ENCODE measurements at places on chromosomes 1 and 21.

DNA sequence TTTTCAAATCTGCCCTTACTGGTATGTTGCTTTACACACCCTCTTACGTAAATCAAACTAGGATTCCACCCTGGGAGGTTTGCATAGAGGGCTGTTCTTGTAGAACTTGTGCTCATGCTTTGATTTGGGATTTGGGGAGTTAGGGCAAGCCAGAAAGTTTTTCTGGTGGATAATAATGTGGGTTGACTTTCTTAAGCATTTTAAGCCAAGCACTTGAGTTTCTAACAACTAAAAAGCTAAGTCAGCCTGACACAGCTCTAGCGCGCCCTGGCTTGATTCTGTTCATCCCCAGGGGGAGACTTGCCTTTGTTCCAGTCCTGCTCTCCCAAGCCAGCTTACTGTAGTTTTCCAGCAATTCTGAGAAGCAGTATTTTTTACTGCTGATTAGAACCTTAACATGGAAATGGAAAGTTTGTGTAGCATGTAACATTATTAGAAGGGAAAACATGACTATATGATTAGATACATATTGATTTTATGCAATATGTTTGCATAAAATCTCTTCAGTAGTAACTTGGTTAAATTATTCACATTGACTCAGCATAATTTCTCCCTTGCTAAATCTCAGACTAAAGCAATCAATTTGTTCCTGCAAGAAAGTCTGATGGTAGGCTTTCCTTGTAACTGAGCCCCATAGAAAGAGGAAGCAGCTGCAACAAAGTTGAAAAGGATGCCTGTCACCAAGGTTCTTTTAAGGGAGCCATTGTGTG lies 11.0 kb upstream of the PGD start:
- H3K27me3 ChIP-seq: no peaks in the 10 kb centered on the region
- H3K27ac ChIP-seq: peak overlapping the region; percentile 68
- peaks cover 13% of the 10 kb centered on the region for H3K4me1 ChIP-seq
- DNase-seq: peak; percentile 67
- H3K36me3 ChIP-seq: no peaks in the 10 kb centered on the region

- no peaks in the 10 kb centered on the region for H3K36me3 ChIP-seq
- no peak overlapping the region for H3K4me3 ChIP-seq
- DNase-seq: no peak
- H3K27ac ChIP-seq: no peak overlapping the region
These were observed 122.0 kb downstream of the LMO4 start for GRCh38 chr1:87450615-87451209.

DNA sequence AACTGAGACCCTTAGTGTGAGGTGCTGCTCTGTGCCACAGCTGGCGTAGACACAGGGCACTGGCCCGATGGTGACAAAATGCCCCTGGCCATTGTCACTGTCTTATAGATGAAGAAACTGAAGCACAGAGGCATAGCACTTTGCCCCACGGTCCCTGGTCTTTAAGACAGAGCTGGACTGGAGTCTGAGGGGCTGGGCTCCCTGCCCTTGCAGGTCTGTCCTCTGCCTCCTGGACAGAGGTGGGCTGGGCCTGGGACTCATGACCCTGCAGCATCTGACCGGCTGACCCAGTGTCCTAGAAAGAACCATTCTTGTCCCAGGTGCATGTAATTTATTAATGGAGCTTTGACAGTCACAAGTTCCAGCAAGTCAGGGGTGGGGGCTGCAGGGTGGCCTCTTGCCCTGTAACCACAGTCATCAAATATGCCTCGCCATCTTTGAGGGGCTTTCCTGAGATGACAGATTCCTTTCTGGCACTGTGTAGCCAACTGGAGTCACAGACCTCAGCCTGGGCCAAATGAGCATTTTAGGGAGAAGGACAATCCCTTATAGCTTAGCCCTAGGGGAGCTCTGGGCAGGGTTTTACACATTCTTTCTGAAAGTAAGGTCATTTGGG lies 6.1 kb downstream of the SLFNL1 start:
- no peak overlapping the region for H3K4me3 ChIP-seq
- no peak for DNase-seq
- no peaks in the 10 kb centered on the region for H3K4me1 ChIP-seq
- H3K27ac ChIP-seq: no peak overlapping the region

GRCh38 chr1:86992861-86993260 lies 78.4 kb downstream of the HS2ST1 start:
- no peaks in the 10 kb centered on the region for H3K27me3 ChIP-seq
- no peaks in the 10 kb centered on the region for H3K36me3 ChIP-seq
- H3K4me1 ChIP-seq: peaks cover 6% of the 10 kb centered on the region
- DNase-seq: no peak

DNA sequence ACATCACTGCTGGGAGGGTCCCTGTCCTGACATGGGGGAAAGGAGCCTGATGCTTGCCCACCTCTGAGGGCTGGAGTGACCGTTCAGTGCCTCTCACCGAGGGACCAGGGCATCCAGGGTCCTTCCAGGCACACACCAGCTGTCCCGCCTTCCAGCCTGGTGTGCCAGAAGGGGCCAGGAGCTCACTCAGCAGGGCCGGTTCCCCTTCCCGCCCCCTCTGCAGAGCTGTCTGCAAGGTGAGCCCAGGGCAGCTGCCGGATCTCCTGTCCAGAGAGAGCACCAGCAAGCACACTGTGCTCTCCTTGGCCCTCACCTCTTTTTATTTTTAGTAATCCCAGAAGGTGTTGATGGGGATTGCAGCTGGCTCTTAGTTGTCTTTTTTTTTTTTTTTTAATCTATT lies 16.9 kb downstream of the H6PD start:
- no peak overlapping the region for H3K27ac ChIP-seq
- H3K36me3 ChIP-seq: no peaks in the 10 kb centered on the region
- H3K27me3 ChIP-seq: no peaks in the 10 kb centered on the region
- H3K4me3 ChIP-seq: no peak overlapping the region
- H3K4me1 ChIP-seq: no peaks in the 10 kb centered on the region
- no peak for DNase-seq

- H3K4me1 ChIP-seq: no peaks in the 10 kb centered on the region
- H3K27me3 ChIP-seq: peaks cover 6% of the 10 kb centered on the region
- peak; percentile 57 for DNase-seq
- no peaks in the 10 kb centered on the region for H3K36me3 ChIP-seq
- no peak overlapping the region for H3K4me3 ChIP-seq
These were observed 4.4 kb upstream of the MATN1 start for GRCh38 chr1:30727824-30728223.

GRCh38 chr1:238710697-238711096 lies 675.7 kb upstream of the CHRM3 start:
- no peak for DNase-seq
- H3K4me1 ChIP-seq: no peaks in the 10 kb centered on the region
- no peak overlapping the region for H3K4me3 ChIP-seq

GRCh38 chr21:41678016-41678923 lies 88.6 kb downstream of the RIPK4 start:
- H3K27ac ChIP-seq: no peak overlapping the region
- H3K36me3 ChIP-seq: no peaks in the 10 kb centered on the region
- DNase-seq: peak; percentile 32
- no peak overlapping the region for H3K4me3 ChIP-seq

- no peak for DNase-seq
- H3K27ac ChIP-seq: no peak overlapping the region
- no peaks in the 10 kb centered on the region for H3K36me3 ChIP-seq
These were observed 6.1 kb upstream of the IGSF8 start for GRCh38 chr1:160104486-160104885.

- no peaks in the 10 kb centered on the region for H3K27me3 ChIP-seq
- H3K4me1 ChIP-seq: no peaks in the 10 kb centered on the region
- H3K4me3 ChIP-seq: no peak overlapping the region
- H3K36me3 ChIP-seq: no peaks in the 10 kb centered on the region
These were observed 446.1 kb downstream of the SIPA1L2 start for GRCh38 chr1:232183802-232184201.

DNA sequence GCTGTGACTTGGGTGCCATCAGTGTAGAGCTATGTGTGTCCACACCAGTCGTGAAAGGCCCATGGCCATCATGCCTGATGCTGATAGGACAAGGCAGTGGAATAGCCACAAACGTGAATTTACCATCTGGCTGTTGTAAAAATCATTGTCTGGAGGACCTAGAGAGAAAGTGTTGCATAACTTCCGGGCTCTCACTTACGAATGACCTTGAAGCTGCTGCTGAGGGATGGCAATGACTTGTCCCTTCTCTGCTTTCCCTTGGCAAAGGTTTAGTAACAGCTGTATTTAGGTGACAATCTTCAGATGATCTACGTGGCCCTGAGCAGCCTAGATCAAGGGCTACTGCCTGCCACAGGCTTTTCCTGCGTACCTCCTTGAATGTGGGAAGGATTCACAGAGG lies 5.8 kb downstream of the ATP1B1 start:
- H3K36me3 ChIP-seq: peaks cover 4% of the 10 kb centered on the region
- peaks cover 50% of the 10 kb centered on the region for H3K4me1 ChIP-seq
- no peak for DNase-seq

DNA sequence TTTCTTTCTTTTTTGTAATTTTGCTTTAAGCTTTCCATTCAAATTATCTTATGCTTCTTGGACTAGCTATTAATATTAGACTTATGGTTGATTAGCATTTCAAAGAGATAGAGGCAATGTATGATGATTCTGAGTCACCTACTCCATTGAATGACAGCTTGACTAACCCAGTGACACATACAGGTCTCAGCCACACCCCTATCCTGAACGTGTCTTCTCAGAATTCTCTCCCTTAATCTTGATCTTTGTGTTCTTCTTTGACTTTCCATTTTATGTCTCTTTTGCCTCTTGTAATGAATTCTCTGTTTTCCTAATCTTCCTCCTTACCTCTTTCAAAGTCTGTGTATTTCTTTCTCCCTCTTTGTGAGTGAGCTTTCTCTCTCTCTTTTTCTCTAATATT lies 241.1 kb downstream of the PDE4B start:
- H3K27me3 ChIP-seq: no peaks in the 10 kb centered on the region
- no peak for DNase-seq
- H3K4me1 ChIP-seq: no peaks in the 10 kb centered on the region
- no peak overlapping the region for H3K4me3 ChIP-seq
- no peak overlapping the region for H3K27ac ChIP-seq
- H3K36me3 ChIP-seq: no peaks in the 10 kb centered on the region

DNA sequence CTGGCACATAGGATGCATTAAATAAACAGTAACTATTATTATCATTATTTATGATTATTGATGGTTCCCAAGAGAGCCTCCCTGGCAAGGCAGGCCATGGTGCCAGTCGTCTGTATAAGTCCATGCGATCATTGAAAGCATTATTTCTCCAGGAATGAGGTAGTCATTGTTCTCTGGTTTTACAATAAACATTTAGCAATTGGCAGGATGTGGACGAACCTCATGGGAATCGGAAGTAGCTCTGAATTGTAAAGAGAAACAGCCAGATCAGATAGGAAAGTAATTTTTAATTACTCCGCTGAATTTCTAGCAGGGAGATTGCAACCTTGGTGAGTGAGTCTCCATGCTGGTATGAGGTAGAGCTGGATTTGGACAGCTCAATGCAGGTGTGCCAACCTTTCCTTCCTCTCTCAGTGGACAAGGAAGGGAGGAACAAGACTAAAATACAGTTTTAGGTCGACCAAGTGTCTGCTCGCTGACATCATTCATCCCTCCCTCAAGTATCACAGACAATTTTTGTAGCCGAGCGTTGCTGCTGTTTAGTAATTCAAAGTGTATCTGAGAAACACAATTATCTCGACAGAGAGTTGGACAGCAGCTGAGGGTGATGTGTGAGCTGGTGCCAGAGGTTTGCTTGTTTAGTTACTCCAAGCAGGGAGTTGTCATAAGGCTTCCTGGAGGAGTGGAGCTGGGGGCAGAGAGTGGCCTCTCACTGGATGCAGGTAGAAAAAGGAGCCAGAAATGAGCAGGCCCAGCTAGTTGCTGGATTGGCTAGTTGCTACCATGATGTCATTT lies 250.8 kb downstream of the KCNJ6 start:
- no peak overlapping the region for H3K27ac ChIP-seq
- H3K4me3 ChIP-seq: no peak overlapping the region
- peak; percentile 36 for DNase-seq
- no peaks in the 10 kb centered on the region for H3K27me3 ChIP-seq
- H3K4me1 ChIP-seq: peaks cover under 1% of the 10 kb centered on the region

- no peak overlapping the region for H3K4me3 ChIP-seq
- H3K36me3 ChIP-seq: peaks cover 6% of the 10 kb centered on the region
- no peak overlapping the region for H3K27ac ChIP-seq
- no peak for DNase-seq
- no peaks in the 10 kb centered on the region for H3K27me3 ChIP-seq
- peaks cover 6% of the 10 kb centered on the region for H3K4me1 ChIP-seq
These were observed 29.9 kb downstream of the KLHL20 start for GRCh38 chr1:173744651-173745050.

- peaks cover 15% of the 10 kb centered on the region for H3K36me3 ChIP-seq
- H3K27ac ChIP-seq: no peak overlapping the region
- H3K4me1 ChIP-seq: peaks cover 19% of the 10 kb centered on the region
- no peak overlapping the region for H3K4me3 ChIP-seq
These were observed 48.3 kb downstream of the SLC66A1 start for GRCh38 chr1:19360432-19360831.

GRCh38 chr1:25802915-25803314 lies 2.9 kb downstream of the SELENON start:
- no peaks in the 10 kb centered on the region for H3K36me3 ChIP-seq
- H3K4me3 ChIP-seq: no peak overlapping the region
- DNase-seq: no peak
- H3K4me1 ChIP-seq: peaks cover 27% of the 10 kb centered on the region
- H3K27me3 ChIP-seq: no peaks in the 10 kb centered on the region

DNA sequence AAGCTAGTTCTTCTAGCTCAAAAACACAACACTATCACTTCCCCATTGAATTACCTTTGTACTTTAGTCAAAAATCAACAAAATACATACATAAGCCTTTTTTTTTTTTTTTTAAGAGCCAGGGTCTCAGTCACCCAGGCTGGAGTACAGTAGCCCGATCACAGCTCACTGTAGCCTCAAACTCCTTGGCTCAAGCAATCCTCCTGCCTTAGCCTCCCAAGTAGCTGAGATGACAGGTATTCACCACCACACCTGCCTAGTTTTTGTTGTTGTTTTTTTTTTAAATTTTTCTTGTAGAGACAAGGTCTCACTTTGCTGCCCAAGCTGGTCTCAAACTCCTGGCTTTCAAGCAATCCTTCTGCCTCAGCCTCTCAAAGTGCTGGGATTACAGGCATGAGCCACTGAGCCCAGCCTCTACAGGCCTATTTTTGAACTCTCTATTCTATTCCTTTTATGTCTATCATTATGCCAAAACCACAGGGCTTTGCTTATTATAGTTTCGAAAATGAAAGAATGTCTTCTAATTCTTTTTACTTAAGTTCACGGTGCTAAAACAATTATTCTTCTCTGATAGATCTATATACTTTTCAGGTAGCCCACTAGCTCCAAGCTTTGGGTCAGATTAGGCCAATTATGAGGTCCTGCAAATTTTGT lies 29.6 kb downstream of the GPBP1L1 start:
- H3K4me3 ChIP-seq: no peak overlapping the region
- H3K4me1 ChIP-seq: peaks cover 5% of the 10 kb centered on the region
- H3K27ac ChIP-seq: no peak overlapping the region
- no peak for DNase-seq

DNA sequence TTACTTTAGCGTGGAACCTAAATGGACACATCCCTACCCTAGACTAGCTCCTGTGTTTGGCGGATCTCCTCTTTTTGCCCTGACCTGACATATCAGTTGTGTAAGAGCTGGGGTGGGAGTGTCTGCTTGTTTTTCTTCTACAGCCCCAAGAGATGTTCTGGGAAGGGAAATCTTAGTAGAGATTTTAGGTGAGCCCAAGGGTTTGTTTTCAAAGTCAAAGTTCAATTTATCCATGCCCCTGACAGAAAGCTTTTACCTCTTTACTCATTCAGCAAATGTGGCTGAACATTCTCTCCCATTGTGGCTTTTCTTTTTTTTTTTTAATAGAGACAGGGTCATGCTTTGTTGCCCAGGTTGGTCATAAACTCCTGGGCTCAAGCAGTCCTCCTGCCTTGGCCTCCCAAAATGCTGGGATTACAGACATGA lies 7.3 kb upstream of the TARS2 start:
- DNase-seq: no peak
- H3K27me3 ChIP-seq: no peaks in the 10 kb centered on the region
- H3K27ac ChIP-seq: no peak overlapping the region
- peaks cover 5% of the 10 kb centered on the region for H3K4me1 ChIP-seq

GRCh38 chr1:8182034-8182761 lies 135.7 kb upstream of the SLC45A1 start:
- no peaks in the 10 kb centered on the region for H3K4me1 ChIP-seq
- H3K27ac ChIP-seq: no peak overlapping the region
